Cardiac ventricle fibroblast (primary cell): ENCODE measurements at places on chromosomes 7 and 10. TPM values are rescaled to one million over a fixed set of nuclear protein-coding genes. Genes with fewer than 3 reads are reported as not detected.

The TMEM140 gene
- total RNA-seq: 25.7 and 31.1 TPM in 2 replicates

The ANKMY2 gene
- total RNA-seq: 11.4 and 12.2 TPM in 2 replicates

The CALHM3 gene
- not detected in 2 replicates for total RNA-seq

The TRIM50 gene
- not detected in 2 replicates for total RNA-seq

The KCNIP2 gene
- 0.20 and 0.94 TPM in 2 replicates for total RNA-seq

The CDNF gene
- 2.6 and 2.7 TPM in 2 replicates for total RNA-seq

The WIPF3 gene
- not detected in 2 replicates for total RNA-seq

The PLEKHA8 gene
- total RNA-seq: 4.7 and 5.3 TPM in 2 replicates

The CRTAC1 gene
- total RNA-seq: not detected in 2 replicates

The HOXA10 gene
- total RNA-seq: not detected in 2 replicates

The ZNF853 gene
- total RNA-seq: 0.73 and 1.1 TPM in 2 replicates

The MNX1 gene
- not detected in 2 replicates for total RNA-seq

The CALD1 gene
- total RNA-seq: 165 and 185 TPM in 2 replicates

The SLIT1 gene
- not detected in 2 replicates for total RNA-seq

The SPDYE6 gene
- total RNA-seq: not detected in 2 replicates

The CCL24 gene
- not detected in 2 replicates for total RNA-seq

The KCNMA1 gene
- 3.3 and 4.5 TPM in 2 replicates for total RNA-seq

The GALNT17 gene
- not detected in 2 replicates for total RNA-seq

The HECW1 gene
- not detected in 2 replicates for total RNA-seq

The LMBR1 gene
- 30.1 and 31.8 TPM in 2 replicates for total RNA-seq

The FAM24B gene
- total RNA-seq: 0.24 and 5.3 TPM in 2 replicates

The ANKRD26 gene
- total RNA-seq: 4.1 and 9.6 TPM in 2 replicates

The BICC1 gene
- total RNA-seq: 105 and 110 TPM in 2 replicates

The HABP2 gene
- total RNA-seq: not detected in 2 replicates

The SLC26A5 gene
- total RNA-seq: not detected in 2 replicates

The LDB3 gene
- total RNA-seq: 0.10 and 0.31 TPM in 2 replicates

The MINDY4 gene
- total RNA-seq: 9.5 and 10.1 TPM in 2 replicates

The NKX2-3 gene
- total RNA-seq: not detected in 2 replicates

The PRLHR gene
- not detected in 2 replicates for total RNA-seq

The MYL10 gene
- total RNA-seq: not detected in 2 replicates

The NUTM2E gene
- not detected in 2 replicates for total RNA-seq

The EN2 gene
- 0.37 TPM in 1 of 2 replicates, not detected in the other for total RNA-seq

The TMEM229A gene
- 7.6 and 9.2 TPM in 2 replicates for total RNA-seq

The SNCG gene
- 6.4 and 9.0 TPM in 2 replicates for total RNA-seq

The TFEC gene
- total RNA-seq: not detected in 2 replicates

The OR9A2 gene
- total RNA-seq: not detected in 2 replicates

The NUP42 gene
- 14.6 and 15.7 TPM in 2 replicates for total RNA-seq

The GIMAP8 gene
- 0.62 and 0.64 TPM in 2 replicates for total RNA-seq

The ASB4 gene
- total RNA-seq: not detected in 2 replicates

The FZD1 gene
- 18.7 and 21.9 TPM in 2 replicates for total RNA-seq

The NPY4R2 gene
- total RNA-seq: not detected in 2 replicates

The SPDYE16 gene
- 0.75 TPM in 1 of 2 replicates, not detected in the other for total RNA-seq

The MEOX2 gene
- 2.9 and 4.7 TPM in 2 replicates for total RNA-seq

The CRYGN gene
- total RNA-seq: 0.10 TPM in 1 of 2 replicates, not detected in the other

The COL26A1 gene
- total RNA-seq: not detected in 2 replicates

The ACHE gene
- total RNA-seq: not detected in 2 replicates

The ZNF117 gene
- 7.0 and 7.7 TPM in 2 replicates for total RNA-seq

The FMC1 gene
- total RNA-seq: 4.4 and 5.2 TPM in 2 replicates
